ENCODE measurements at places on chromosomes 4 and X.
A peak's percentile ranks its signal among the peaks of the same experiment; 100 is the strongest.

DNA sequence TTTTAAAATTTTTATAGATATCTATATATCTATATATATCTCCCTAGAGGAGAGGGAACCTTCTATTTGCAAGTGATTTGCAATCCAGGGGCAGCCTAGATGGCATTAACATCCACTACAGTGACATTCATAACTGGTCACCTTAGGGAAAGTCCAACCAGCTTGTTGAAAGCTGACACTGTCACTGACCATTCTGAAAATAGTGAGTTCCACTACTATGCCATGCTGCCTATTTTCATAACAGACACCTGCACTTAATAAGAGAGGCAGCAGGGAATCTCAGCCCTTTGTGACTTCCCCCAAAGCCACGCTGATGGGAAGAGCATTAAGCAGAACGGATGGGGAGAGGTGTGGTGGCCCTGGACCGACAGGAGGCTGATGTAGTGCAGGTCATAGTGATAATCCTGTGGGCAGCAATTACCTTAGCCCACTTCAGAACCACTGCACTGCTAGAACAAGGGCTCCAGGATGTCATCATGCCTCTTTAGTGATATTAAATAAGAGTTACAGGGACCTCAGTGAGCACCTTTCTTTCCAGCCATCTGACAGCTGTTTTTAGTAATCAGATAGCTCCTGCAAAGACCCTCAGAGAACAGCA lies 51.3 kb downstream of the GPRIN3 start:
- no peak for DNase-seq

DNA sequence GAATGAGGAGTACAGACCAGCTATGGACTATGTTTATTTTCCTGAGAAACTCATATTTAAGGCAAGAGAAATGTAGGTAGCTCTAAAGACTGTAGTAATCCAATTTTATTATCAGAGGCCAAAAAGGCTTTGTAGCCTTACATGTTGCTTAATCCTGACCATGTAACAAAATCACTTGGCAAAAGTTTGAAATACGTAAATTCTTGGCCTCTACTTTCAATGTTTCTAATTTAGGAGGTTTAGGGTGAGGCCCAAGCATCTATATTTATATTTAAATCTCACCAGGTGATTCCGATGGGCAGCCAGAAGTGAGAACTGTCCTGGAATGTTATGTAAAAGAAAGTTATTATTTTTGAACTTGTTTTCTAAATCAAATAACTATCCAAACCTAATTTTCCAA lies 289.7 kb downstream of the IL1RAPL1 start:
- no peak for DNase-seq

- peak; percentile 68 for DNase-seq
These were observed 279.2 kb downstream of the QDPR start for GRCh38 chr4:17232566-17233253.

GRCh38 chr4:174265916-174266315 lies 17.6 kb downstream of the FBXO8 start:
- no peak for DNase-seq

DNA sequence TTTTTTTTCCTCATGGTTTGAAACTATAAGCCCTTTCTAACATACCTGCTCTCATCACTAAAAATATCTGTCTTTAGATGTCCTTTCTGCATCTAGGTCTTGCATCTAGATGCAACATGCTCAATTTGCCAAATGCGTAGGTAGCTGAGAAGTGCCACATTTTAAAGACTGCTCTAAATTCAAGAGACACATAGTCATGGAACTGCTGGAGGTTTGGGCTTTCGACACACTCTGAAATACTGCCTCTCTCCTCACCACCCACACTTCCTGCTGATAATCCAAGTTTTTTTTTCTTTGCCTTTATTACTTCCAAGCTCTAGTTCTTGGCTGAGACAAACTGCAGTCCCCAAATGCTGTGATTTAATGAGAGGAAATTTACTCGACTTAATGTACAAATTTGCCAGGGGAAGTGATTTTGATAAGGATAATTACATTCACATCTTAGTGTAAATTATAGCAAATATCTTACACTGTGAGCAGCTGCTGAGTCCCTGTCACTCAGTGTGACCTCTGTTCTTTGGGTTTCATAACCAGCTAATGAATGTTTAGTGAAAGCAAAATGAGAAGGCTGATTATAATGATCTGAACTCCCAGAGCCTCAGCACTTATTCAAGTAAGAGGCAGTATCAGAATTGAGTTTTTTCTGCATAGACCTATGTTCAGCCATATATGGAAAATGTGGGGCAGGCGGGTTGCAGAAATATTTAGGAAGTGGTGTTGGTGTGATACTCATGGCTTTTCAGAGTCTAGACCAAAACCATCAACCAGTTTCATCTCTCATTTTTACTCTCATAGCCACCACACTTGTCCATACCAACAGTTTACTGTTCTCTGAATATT lies 31.3 kb downstream of the DRD5 start:
- no peak for DNase-seq

DNA sequence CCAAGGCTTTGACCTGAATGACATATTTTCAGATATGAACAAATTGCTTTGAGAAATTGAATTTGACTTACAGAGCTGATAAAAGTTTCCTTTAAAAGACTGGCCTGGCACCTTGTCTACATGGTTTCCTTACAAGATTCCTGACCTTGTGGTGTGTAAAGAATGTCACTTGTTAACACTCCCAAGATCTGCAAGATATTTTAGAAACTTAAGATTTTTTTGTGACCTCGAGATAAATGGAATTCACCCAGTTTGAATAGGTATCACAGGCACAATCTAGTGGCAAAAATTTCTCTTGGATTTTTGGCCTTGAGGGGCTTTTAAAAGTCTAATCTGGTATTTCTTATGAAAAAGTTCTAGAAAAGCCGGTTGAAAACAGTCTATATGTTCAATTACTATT lies 1568.9 kb upstream of the IGFBP7 start:
- no peak for DNase-seq

GRCh38 chrX:6299724-6300123 lies 71.1 kb upstream of the NLGN4X start:
- no peak for DNase-seq

DNA sequence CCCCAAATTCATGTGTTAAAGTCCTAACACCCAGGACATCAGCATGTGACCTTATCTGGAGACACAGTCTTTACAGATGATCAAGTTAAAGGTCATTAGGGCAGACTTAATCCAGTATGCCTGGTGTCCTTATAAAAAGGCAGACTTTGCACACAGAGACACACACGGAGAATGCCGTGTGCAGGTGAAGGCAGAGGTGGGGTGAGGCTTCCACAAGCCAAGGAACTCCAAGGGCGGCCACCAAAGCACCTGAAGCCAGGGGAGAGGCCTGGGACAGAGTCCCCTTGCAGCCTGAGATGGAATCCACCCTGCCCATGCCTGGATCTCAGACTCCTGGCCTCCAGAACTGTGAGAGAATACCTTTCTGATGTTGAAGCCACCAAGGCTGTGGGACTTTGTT lies 26.1 kb upstream of the SORCS2 start:
- DNase-seq = no peak

Data from fibroblast of skin of back (primary cell).